IMR-90 (cell line): ENCODE measurements at places on chromosomes 6 and 20. TPM values are rescaled to one million over a fixed set of nuclear protein-coding genes. Genes with fewer than 3 reads are reported as not detected.
A peak's percentile ranks its signal among the peaks of the same experiment; 100 is the strongest.

IP6K3 gene
- 0.18 and 0.28 TPM in 2 replicates for total RNA-seq

TXNDC5 gene
- total RNA-seq: 418 and 439 TPM in 2 replicates

LHFPL5 gene
- total RNA-seq: not detected in 2 replicates

PGBD1 gene
- 6.3 and 6.9 TPM in 2 replicates for total RNA-seq

HLA-G gene
- total RNA-seq: not detected in 2 replicates

LTB gene
- not detected in 2 replicates for total RNA-seq

MMS22L gene
- 18.6 and 30.6 TPM in 2 replicates for total RNA-seq

DNA sequence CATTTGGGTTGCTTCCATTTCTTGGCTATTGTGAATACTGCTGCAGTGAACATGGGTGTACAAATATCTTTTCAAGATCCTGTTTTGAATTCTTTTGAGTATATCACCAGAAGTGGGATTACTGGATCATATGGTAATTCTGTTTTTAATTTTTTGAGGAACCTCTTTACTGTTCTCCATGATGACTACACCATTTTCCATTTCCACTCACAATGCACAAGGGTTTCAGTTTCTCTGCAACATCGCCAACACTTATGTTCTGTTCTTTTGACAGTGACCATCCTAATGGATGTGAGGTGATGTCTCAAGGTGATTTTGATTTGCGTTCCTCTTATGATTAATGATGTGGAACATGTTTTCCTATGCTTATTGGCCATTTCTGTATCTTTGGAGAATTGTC lies 214.4 kb upstream of the ZFP64 start:
- DNase-seq: no peak

- DNase-seq: no peak
Observed at GRCh38 chr6:136334465-136334846, 44.8 kb upstream of the BCLAF1 start.

GRCh38 chr6:54595844-54596243 lies 250.7 kb upstream of the FAM83B start:
- DNase-seq: peak; percentile 79

GRCh38 chr6:106527979-106528378 lies 101.3 kb downstream of the RTN4IP1 start:
- DNase-seq: peak; percentile 98

DNA sequence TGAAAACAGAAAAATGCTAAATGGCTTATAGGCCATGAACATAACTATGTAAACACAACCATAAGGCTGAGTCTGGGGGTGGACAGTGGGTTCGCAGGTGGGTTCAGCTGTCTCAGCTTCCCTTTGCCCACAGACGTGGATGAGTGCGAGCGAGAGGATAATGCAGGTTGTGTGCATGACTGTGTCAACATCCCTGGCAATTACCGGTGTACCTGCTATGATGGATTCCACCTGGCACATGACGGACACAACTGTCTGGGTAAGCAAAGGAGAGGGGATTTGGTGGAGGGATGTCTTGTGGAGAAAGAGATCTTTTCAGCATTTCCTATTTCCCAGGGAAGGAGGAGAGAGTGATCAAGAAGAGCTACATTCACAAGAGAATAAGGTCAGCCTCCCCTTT lies 14.7 kb downstream of the SCUBE3 start:
- DNase-seq: no peak

DNA sequence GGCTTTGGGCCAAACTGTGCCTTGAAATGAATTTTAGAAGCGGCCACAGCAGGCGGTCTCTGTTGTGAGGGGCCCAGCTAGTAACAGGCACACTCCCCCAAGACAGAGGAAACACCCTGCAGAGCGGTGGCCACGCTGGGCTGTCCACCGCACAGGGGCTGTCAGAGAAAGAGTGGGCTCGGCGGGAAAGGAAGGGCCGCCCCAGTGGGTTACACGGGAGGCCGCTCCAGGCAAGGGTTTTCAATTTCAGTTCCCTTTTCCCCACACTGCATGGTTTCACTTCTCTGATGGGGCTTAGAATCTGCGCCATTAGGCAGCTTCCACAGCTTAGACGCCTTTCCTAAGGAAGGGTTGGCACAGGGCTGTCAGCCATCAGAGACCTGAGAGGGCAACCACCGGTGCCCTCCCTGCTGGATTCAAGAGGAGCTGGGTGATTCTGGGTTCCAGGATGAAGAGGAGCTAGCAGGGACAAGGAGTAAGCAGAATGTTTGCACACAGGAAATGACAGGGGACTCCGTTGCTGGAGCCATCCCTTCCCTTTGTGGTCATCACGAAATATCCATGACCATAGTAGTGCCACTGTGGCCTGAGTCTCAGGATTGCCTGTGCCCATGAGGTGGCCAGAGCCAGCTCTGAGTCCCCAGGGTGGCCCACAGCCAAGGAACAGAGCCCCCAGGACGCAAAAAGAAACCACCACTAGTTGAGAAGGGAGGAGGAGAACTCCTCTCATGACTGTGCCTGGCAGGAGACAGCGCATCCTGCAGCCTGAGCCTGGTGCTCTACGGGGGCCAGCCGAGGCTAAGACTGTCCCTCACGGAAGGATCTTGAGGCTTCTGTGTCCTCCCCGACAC lies 282.7 kb downstream of the NRN1 start:
- no peak for DNase-seq

GRCh38 chr20:37902504-37903313 lies at the start of gene VSTM2L:
Gene VSTM2L (plus strand): TSS chr20:37903127. CDS start chr20:37903351, 224 bp downstream.
- peak; percentile 47 for DNase-seq

DNA sequence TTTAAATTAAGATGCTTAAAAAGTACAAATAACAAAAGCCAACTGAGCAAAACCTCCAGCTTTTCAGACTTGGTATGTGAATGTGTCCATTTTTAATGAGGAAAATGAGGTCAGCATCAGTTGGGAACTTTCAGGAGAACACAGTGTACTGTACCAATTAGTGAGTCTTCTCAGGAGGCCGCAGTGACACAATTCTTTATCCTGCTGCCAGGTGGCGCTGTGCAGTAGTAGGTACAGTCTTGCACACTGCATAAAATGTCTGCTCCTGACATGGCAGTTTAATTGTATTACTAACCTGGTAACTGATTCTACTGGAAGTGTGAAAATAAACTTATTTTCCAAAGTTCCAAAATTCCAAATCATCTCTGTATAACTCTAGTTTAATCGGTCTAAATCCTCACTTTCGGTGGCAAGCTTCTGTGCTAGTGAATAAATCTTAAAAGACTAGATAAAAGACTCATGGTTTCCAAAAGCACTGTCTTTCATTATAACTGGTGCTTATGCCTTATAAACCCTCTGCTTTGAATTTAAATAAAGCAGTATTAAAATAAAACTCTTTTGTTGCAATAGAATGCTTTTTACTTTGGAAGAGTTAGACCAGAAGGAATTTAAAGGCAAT lies 214.8 kb upstream of the MMS22L start:
- DNase-seq: peak; percentile 65

GRCh38 chr6:168123165-168123911 lies 44.3 kb upstream of the FRMD1 start:
- no peak for DNase-seq

GRCh38 chr6:126959765-126960164 lies 158.7 kb upstream of the RSPO3 start:
- no peak for DNase-seq

DNA sequence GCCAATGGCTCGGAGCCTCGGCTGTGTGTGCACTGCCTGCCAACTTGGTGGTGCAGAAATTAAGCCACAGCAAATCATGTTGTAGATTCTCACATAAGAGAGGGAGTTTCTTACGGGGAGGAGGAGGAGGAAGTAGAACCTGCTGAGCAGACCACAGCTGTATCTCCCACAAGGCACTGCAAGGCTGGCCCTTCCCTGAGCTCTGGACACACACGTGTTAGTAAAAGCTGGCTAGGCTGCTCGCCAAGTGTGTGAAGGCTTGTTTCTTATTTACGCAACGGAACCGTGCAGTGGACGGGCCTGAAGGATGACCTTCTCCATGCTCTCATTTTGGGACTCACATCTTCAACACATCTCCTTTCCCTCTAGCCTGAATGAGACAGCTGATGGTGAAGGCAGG lies 15.7 kb upstream of the QKI start:
- DNase-seq: no peak

GRCh38 chr6:143258945-143259344 lies 191.6 kb downstream of the ADAT2 start:
- DNase-seq: no peak

GRCh38 chr6:69894578-69895347 lies 28.4 kb downstream of the COL19A1 start:
- DNase-seq: peak; percentile 53

DNA sequence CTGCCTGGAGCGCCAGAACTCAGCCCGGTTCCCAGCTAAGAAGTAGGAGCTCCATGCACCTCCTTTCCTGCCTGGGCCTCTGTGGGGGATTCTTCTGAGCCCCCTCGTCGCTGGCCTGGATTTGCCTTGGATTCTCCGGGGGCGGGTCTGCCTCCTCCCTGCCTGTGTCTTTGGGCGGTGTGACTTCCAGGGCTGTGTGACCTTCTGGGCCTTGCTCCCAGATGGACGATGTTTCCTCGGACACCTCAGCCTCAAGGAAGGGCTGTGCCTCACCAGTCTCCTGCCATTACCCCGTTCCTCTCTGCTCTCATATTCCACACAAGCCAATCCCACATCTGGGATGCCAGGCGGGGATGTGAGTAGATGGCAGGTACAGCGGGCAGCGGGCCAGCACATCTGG lies 76.8 kb downstream of the ERMARD start:
- no peak for DNase-seq

- no peak for DNase-seq
Observed at GRCh38 chr20:63589261-63590217, 15.5 kb upstream of the HELZ2 start.

- DNase-seq: peak; percentile 41
Observed at GRCh38 chr6:127383988-127384387, 40.6 kb upstream of the ECHDC1 start.

- DNase-seq: no peak
Observed at GRCh38 chr6:115544765-115545671, 515.7 kb downstream of the FRK start.
